ENCODE measurements at places on chromosomes 12 and 14.

DNA sequence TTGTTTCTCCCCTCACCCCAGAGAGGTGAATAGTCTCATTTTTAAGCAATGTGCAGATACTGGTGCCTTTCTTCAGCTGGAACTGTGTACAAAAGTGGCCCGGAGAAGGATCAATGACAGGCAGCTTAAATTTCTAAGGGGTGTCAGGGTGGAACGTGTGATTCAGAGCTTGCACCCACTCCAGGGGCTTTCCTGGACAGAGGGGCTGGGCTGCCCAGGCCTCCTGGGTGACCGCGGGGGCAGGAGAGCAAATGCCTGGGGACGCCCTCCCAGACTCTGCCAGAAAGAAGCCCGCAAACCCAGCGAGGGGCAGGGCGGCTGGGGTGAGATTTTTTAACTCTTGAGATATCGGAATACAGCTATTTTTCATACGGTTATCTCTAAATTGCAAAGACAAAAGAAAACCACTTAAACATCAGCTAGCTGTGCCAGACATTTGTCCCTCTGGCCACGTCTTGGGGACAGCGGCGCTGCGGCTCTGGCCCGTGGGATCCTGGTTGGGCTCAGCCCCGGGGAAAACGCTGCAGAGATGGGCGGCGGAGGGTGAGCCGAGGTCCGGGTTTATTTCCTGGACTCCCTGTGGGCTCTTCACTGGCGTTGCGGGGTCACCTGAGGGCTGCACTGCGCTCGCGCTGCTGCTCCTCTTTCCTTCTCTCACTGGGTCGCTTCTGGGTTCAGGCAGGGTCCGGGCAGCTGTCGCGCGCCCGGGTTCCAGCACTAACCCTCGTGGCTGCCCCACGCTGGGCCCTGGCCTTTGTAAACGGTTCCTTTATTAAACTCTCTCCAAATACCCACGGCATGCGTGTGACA, 35.8 kb downstream of the NFKBIA start:
- DNase-seq = no peak

GRCh38 chr12:108643941-108644810, 10.5 kb upstream of the SELPLG start:
- DNase-seq = no peak

GRCh38 chr14:101920271-101920670, 44.1 kb upstream of the DYNC1H1 start:
- DNase-seq = no peak

- no peak for DNase-seq
Observed at GRCh38 chr12:106150555-106150954, 11.8 kb upstream of the NUAK1 start.

GRCh38 chr12:97595936-97596335, 133.3 kb downstream of the RMST start:
- no peak for DNase-seq

DNA sequence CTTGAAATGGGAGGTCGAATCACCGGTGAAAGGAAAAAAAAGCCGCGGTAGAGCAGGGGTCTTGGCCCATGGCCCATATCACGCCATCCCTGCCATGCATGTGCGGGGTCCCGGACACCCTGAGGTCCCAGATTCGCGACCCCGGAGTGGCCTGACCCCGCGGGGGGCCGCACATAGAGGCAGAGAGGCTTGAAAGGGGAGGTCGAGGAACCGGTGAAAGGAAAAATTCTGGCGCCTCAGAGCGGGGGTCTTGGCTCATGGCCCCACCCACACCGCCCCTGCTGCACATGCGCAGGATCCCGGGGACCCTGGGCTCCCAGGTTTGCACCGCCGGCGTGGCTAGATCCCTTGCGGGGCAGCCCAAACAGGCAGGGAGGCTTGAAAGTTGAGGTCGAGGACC, 319.8 kb downstream of the ALG10 start:
- no peak for DNase-seq

GRCh38 chr14:94560751-94561655, at the start of gene SERPINA4:
TSS of gene SERPINA4 (plus strand) at chr14:94561442. CDS start at chr14:94563483, 2,041 bp downstream.
- DNase-seq = no peak

- DNase-seq = peak; percentile 41
Observed at GRCh38 chr14:21104448-21105060, 3.7 kb downstream of the TMEM253 start.

- DNase-seq = no peak
Observed at GRCh38 chr12:31312431-31312830, 13.5 kb downstream of the SINHCAF start.

DNA sequence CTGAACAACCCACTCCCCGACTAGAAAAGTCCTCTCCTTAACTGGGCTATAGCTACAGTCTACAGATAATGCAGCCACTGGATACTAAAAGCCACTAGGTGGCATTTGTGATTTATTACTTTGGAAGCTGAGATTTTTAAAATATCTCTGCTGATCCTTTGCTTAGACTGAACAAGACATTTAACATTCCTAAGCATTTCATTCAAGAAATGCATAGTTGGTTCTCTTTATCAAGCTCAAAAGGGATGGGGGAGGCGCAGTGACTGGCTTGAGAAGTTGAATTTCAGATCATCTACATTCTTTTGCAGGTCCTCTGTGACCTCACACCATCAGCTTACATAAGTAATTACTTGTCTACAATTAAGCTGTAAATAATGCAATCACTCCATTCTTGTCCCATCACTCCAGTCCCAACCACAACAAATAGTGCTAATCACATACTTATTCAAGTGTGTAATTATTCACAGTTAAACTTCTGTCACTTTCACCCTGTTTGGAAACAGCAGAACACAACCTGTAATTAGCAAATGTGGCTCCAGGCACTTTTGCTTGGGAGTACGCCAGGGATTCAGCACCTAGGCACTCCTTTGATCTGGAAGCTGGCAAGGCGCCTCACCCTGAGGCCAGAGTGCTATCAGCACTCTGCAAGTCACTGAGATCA, 203.6 kb downstream of the NOVA1 start:
- DNase-seq = no peak

GRCh38 chr14:50312734-50313054, 570 bp downstream of the DMAC2L start:
- DNase-seq = peak; percentile 61

All from AML-193 (cell line).